ENCODE measurements at places on chromosomes 13 and 19.

- DNase-seq: no peak
Measured at GRCh38 chr19:4018775-4019504, 11.4 kb downstream of the PIAS4 start.

GRCh38 chr19:48624791-48625723, 5.8 kb downstream of the SPHK2 start:
- no peak for DNase-seq

GRCh38 chr19:11984986-11985385, 20.1 kb downstream of the ZNF763 start:
- peak; percentile 12 for DNase-seq

GRCh38 chr13:24221007-24221406, 60.5 kb downstream of the SPATA13 start:
- no peak for DNase-seq

DNA sequence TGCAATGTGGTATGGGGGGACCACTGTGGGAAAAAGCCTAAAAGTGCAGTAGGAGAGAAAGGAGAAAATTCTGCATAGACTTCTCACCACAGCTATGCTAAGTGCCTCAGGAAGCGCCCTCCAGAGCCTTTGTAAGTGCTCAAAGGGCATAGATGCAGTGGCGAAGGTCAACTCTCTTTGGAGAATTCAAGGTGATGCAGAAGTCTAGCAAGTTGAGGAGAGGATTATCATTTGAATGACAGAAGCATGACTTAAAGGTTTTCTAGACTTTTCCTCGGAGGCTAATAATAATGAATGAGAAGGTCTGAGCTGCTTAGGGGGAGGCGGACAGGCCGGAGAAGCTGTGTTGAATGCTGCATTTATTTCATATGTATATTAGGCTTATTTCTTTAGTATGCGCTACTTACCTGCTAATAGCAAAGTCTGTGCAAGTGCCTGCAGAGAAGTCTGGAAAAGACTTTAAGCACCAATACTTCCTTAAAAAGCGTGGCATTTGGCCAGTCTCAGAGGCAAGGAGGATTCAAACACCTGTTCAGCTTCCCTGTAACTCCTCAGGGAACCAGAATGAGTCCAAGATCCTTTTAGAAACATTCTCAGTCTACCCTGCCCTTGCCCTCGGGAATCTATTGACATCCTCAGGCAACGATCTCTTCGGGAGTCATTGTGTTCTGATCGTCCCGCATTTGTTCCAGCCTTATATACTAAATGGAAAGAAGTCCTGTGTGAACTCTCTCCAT, 56.2 kb downstream of the FLT1 start:
- no peak for DNase-seq

DNA sequence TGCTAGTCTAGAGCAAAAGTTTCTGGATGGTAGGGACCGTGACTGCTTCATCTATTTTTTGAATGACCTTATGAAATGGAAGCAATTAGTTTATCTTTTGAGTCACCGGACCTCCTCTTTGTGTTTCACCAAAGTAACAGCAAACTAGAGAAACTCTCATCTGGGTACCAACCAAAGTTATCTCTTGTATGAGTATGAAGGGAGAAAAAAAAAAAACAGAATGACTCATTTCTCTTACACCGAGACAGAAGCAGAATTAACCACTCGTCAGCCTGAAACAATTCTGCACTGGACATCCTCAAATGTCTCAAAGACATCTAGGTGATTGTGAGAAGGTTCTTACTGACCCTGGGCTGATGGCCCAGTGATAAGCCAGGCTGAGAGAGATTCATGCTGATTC, 18.3 kb downstream of the ZNF100 start:
- DNase-seq: no peak

DNA sequence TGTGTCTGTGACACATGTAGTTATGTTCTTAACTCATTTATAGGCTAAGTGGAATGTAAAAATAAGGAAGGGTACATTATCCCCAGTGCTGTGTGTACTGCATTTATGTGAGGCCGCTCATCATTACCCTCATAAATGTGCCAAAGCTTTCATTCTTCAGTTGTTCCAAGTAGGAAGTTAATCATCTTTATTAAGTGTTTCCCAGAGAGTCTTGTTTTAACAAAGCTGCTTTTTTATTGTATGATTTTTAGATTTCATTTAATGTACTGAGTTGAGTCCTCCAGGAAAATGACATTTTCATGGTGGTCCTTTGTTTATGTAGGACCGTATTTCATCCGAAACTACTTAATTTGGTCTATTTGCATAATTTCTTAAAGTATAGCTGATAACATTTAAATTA, 379.8 kb downstream of the DLEU7 start:
- DNase-seq: peak; percentile 7

DNA sequence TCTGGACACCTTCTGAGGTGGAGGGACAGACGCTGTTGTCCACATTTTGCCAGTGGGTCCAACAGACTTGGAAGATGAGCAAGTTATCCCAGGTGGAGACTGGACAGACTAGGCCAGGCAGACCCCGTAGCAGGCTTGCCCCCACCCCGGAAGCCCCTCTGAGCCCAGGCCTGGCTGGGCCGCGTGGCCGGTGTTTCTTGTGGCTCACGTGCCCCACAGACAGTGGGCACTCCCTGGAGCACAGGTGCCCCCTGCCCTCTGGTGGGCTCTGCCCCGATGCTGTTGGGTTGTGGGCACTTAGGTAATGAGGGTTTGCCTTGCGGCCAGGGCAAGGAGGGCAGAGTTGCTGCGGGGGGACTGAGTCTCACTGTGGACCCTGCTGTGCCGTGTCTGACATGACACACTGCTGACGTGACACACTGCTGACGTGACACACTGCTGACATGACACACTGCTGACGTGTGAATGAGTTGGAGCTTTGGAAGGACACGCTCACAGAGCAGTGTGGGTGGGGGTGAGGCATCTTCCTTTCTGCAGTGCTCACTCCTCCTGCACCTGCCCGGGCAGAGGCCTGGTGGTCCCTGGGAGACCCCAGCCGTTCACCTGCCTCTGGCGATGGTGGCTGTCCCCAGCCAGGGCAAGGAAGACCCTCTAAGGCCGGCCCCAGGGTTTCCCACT, 25.1 kb downstream of the DOT1L start:
- DNase-seq: no peak

- DNase-seq: no peak
Measured at GRCh38 chr19:8681345-8682029, 17.1 kb downstream of the ACTL9 start.

- no peak for DNase-seq
Measured at GRCh38 chr19:47075179-47075810, 26.9 kb upstream of the TMEM160 start.

- no peak for DNase-seq
Measured at GRCh38 chr19:14434543-14435319, 1.6 kb downstream of the PKN1 start.

DNA sequence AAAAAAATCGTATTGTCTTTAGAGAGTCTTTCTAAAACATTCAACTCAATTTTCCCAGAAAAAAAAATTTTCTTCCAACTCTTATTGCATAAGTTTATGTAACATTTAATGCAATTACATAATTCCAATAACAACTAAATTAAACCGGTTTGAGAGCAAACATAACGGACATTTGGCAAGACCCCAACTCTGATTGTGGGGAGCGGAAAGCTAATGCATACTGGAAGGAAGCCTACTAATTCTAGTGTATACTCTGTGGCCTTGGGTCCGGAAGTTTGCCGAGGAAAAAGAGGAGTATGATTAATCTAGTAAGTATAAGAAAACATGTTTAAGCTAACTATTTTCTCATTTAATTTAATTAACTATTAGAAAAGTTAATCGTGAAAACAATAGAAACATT, 21.3 kb upstream of the MIR17HG start:
- DNase-seq: no peak

- no peak for DNase-seq
Measured at GRCh38 chr19:6608940-6609339, 18.0 kb upstream of the CD70 start.

DNA sequence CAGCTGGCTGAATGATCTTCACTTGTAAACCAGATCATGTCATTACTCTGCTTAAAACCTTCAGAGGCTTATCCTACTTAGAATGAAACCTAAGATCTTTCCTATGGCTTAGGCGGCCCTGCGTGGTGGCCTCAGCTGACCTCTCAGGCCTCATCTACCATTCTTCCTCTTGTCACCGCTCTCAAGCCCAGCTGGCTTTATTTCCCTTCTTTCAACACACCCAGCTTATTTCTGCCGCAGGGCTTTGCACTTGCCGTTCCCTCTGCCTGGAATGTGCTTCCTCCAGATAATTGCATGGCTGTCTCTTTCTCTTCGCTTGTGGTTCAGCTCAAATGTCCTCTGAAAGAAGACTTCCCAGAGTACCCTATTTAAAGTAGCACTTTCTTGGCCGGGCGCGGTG, 3.6 kb upstream of the ASF1B start:
- DNase-seq: no peak

- no peak for DNase-seq
Measured at GRCh38 chr19:35264268-35265125, 4.3 kb upstream of the USF2 start.

DNA sequence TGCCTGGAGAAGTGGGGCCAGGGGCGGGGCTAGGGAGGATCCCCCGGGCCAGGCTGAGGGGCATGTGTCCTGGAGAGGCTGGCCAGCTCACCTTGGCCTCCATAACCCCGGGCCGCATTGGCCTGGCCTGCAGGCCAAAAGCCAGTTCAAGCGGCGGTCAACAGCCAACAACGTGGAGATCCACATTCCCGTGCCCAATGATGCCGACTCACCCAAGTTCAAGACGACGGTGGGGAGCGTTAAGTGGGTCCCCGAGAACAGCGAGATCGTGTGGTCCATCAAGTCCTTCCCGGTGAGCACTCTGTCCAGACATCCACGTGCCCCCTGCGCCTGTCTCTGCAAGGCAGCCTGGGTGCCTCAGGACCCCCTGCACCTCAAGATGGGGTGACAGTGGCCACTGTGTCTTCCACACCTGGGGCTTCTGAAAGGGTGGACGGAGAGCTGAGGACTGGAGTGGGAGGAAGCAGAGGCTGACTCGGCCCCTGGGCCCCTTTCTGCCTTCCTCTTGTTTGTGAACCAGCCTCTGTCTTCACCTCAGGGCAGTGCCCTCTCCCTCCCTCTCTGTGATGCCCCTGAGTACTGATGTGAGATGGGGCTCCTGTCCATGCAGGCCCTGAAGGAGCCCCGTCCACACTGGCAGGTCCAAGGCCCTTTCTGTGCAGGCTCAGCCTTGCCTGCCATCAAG, 31.1 kb downstream of the AP1M1 start:
- DNase-seq: no peak

DNA sequence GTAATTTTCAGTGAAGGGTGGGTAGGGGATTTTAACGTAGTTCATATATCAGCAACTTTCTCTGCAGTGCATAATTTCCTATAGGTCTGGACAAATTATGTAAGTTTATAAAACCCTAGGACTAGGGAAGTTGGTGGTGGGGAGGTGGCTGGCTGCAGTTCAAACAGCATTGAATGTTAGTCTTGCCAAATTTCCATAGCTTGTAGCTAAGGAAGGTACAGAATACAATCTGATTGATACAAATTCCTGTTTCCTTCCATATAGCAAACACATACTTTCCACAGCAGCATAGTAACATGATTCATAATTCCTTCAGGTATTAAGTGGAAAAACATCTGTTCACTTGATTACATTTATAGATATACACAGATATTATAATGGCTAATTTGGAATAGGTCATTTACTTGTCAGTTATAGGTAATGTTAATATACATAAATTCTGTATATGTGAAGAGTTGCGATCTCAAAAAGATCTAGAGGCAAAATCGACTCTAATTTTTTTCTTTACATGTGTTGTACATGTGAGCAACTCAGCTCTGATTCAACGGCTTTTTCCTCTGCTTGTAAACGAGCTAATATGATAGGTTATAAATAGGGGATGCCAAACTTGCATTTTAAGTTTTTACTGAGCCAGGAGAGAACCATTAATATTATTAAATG, 233.4 kb upstream of the CSNK1A1L start:
- no peak for DNase-seq

DNA sequence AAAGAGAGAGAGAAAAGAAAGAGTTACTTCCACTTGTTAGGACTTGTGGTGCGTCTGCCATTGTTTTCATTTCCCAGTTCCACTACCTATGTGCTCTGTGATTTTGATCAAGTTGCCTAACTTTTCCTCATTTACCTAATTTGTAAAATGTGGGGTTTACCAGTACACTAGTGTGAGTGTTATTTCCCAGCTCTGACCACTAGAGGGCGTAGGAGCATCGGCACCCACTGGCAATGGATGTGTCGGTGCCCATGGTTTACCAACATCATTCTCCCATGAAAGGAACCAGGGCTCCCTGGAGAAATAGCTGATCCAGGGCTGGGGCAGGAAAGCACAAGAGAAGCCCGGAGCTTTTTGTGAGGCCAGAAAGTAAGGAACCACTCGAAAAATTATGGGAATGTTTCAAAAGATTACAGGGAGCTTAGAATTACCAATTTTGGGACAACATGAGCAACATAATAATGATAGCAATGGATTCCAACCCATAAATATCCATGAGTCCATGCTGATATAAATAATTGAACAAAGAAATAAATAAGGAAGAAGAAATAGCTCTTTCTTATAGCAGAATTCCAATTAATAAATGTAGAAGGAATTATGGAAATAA, 15.1 kb upstream of the CEACAM4 start:
- DNase-seq: peak; percentile 39

DNA sequence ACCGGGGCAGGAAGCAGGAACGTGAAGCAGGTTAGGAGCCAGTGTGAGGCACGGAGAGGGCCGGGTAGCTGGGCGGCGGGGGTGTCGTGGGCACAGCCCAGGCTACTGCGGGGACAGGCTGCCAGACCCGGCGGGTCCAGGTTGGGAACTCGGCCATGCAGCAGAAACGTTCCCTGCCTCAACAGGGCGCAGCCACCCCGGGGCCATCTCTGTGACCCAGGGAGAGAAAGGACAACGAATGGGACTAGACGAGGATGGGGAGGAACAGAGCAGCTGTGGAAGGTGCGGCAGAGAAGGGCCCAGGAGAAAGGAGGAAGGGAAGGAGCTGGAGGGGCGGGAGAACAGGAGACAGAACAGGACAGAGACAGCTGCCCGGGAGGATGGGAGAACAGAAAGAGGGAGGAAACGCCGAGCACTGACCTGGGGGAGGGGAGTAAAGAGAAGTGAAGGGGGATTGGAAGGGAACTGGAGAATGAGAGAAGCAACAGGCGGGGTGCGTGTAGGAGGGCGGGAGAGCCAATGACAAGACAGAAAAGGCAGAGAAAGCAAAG, 12.9 kb upstream of the GARIN5A start:
- no peak for DNase-seq

DNA sequence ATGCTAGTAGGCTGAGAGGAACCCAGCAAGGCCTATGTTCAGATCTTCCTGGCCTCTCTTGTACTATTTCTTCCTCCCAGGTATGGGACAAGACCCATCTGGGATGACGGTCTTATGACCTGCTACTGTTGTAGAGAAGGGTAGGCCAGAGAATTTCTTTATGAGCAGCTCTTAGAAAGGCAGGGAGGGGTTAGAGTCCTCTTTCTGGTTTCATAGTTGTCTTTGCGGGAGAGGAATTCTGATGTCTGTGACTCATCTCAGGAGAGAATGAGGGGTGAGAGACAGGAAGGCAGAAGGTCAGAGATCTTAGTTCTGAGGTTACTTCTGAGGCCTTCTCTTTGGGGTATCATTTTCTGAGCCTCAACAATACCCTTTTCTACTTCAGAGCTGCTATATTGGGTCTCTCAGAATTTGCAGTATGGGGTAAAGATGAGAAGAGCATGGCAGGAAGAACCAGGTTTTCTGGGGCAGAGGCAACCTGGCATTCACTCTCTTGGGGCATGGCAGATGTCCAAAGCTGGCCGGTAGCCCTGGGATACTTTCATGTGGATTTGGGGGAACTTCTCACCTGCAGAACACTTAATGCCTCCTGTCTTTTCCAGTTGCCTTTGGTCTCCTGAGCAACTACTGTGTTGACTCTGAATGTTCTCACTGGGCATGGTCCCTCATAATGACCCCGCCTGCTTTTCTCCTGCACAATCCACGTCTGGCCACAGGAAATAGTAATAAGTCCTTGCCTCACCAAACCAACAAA, 154.4 kb downstream of the GGACT start:
- DNase-seq: no peak

Data from NCI-H526 (cell line).